ENCODE measurements at places on chromosomes 16 and 17.

DNA sequence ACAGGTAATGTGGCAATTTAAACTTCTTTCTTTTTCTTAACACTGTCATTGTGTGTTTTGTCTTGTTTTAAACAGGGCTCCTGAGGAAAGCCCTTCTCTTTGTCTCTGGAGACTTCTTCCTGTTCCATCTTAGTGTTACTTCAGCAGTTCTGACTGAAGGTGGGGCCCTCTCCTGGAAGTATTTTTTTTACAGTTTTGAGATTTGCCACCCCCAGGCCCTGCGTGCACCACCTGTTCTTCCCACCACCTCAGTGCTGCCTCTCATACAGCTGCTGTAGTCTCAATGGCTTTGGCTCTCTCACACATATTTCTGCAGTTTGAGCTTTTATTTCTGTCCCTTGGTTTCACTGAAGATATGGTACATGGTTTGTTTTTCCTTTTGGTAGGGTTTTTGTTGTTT lies 52.5 kb upstream of the ALDH3A1 start:
- DNase-seq: no peak

DNA sequence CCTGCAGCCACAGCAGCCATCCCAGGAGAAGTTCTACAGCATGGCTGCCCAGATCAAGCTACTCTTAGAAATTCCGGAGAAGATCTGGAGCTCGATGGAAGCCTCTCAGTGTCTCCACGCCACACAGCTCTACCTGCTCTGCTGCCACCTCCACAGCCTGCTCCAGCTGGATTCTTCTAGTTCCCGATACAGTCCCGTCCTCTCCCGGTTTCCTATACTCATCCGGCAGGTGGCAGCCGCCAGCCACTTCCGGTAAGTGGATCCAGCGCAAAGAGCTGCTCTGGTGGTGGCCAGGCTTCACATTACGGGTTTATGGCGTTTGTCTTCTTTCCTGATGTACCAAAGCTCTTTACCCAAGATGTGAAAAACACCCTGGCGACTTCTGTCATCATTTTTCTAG lies 3.6 kb downstream of the COG1 start:
- no peak for DNase-seq

DNA sequence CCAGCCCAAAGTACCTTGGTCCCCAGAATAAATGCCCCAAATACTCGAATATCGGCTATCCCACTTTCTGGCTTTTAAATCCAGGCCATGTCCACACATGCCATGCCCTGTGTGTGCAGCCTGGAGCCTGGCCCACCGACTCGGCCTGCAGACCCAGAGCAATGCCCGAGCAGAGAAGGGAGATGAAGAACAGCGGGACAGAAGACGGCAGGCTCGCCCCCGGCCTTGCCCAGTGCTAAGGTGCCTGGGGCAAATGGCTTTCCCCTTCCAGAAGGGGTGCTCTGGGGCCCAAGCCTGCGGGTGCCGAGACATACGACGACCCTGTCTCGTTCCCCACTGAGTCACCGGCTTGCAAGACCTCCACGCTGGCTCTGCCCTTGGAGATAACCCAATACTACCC lies 8.0 kb downstream of the CLUH start:
- no peak for DNase-seq

DNA sequence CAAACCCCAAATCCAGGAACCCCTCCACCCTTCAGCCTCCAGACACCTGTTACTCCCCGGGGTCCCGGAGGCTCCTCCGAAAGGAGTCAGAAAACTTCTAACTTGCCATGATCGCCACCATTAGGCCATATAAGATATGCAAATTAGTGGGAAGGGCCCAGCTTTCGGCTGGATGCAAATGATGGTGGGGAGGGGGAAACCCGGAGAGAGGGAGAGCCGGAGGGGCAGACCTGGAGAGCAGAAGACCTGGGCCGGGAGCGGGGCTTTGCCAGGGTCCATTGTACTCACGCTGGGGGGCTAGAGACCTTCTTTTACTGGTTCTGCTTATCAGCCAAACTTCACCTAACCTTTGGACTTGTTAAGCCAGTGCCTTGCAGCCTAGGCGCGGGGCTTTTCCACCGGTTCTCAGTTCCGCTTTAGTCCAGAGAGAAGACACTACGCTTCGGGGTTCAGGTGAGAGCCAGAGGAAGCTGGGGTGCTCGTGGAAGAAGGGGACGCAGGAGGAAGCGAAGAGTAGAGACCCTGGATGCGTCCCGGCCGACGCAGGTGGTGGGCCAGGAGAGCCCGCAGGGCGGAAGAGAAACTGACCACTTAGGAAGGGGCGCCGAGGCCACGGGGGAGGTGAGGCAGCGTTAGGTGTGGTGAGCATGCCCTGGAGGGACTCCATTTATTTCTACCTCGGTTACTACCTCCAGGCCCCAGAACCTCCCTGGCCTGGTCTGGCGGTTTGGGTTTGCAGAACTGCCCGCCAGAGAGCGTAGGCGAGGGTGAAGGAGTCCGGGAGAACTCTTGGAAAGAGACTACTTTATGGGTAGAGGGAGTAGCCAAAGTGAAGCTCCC lies at the start of gene HNF1B:
Gene HNF1B (minus strand): TSS at position 99 of the 840 bp plus-strand sequence. CDS start 175 bp downstream, outside the sequence.
- DNase-seq: no peak

GRCh38 chr17:50280801-50281441 lies 6.7 kb downstream of the TMEM92 start:
- no peak for DNase-seq

DNA sequence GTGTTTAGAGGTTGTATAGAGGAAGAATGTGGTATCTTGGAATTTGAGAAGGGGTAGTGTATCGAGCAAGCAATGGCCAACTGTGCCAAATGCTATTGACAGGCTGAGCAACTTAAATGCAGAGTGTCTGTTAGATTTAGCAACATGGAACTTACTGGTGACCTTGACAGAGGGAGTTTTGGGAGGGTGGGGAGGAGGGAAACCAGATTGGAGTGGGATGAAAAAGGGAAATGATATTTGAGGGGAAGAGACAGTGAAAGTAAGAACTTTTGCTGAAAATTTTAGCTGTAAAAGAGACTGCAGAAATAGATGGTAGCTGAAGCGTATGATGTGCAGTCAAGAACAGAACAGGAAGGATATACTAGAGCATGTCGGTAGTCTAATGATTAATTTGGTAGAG lies 1.1 kb downstream of the LRRC36 start:
- no peak for DNase-seq
